ENCODE measurements at places on chromosomes 13 and 19.

DNA sequence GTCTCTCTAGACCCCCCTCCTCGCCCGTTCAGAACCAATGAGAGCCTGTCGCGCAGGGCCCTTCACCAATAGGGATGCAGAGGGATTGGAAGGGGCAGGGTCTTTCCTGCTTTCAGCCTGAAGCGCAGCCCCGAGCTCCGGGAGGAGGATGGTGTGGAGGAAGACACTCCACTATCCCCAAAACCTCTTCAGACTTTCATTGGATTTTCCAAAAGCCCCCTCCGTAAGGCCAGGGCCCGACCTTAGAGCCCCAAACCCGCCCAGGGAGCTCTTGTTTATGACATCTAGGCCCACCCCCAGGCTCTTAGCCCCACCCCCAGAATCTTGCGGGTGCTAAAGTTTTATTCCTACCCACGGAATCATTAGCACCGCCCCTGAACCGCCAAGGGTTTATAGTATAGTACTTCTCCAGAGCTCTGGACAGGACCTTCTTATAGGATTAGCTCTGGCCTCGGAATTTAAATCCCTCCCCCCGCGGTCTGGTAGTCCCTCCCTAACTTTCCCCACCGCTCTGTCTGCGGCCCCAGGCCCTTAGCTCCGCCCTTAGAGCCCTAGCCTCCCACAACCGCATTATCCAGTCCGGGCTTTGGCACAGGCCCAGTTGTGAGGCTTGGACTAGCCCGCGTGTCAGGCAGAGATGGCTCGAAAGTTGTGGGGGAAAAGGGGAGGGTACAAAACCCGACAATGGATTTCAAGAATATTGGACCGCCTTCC lies 6.6 kb upstream of the EML2 start:
- peak; percentile 89 for DNase-seq

GRCh38 chr13:114130131-114130836 lies 2.1 kb downstream of the RASA3 start:
- no peak for DNase-seq

- DNase-seq: no peak
Observed at GRCh38 chr13:50355797-50356196, 340.6 kb downstream of the KCNRG start.

GRCh38 chr19:6047741-6048251 lies 62.5 kb downstream of the RFX2 start:
- DNase-seq: no peak

DNA sequence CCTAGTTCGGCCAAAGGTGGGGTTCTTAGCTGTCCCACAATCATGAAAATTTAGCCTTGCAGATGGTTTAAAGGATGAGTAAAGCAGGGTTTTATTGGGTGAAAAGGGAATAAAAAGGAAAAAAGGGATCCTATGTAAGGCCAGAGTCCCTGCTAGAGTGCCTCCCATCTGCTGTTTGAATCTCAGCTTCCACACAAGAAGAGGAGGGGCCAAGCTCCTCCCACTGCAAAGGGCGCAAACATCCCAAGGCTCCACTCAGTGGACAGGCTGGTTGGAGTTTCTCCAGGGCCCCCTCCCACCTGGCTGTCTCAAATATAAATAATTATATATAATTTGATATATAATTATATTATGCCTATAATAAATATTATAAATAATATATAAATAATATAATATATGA lies 1272.1 kb upstream of the PCDH20 start:
- no peak for DNase-seq

DNA sequence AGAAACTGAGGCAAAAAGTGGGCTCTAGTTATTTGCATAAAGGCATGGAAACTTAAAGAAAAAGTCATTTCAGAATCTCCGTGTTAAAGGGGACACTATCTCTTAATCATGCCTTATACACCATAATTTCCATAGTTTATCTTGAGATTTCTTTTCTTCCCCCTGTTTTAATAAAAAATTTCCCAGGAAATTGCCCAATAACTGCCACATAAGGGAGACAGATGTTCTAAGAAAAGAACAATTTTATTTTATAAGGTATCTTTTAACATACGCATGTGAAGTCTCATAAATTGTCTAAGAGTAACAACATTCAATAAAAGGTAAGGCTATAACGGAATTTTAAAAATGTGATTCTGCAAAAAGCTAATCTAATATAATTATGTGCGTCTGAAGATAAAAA lies 371.3 kb downstream of the IRS2 start:
- DNase-seq: no peak
